ENCODE measurements at places on chromosomes 5 and 9. TPM values are rescaled to one million over a fixed set of nuclear protein-coding genes. Genes with fewer than 3 reads are reported as not detected.
A peak's percentile ranks its signal among the peaks of the same experiment; 100 is the strongest.

The HBEGF gene
- 10.1 TPM for total RNA-seq

The NMUR2 gene
- total RNA-seq: not detected

The OR1Q1 gene
- total RNA-seq: not detected

The SLC6A19 gene
- 0.31 TPM for total RNA-seq

The TLR4 gene
- 7.9 TPM for total RNA-seq

The BTNL3 gene
- total RNA-seq: 0.21 TPM

DNA sequence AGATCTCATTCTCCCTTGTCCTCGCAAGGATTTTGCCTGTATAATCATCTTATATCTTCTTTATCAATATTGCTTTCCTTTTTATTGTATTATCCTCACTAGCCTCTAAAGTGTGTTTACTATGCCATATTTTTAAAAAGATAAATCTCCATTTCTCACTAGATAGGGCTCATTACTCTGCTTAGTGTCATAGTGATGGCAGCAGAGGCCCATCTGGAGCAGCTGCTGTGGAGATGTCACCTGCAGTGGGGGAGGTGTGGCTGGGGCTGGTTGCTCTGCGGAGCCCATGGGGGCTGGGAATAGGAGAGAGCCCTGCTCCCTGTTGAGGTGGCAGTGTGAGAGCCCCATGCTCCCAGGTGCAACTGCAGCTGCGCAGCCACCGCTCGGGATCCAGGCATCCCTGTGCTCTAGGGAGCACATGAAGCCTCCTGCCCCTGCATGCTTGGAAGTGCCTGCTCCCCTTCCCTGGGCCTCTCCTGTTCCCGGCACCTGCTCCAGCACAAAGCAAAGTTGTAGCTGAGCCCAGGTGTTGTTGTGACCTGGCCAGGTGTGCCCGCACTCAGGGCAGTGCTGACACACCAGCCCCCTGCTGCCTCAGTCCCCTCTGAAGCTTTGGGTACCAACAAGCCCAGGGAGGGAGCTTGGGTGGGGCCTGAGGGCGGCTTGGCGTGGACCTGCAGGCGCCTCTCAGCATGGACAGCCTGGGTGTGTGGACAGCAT is 144.6 kb upstream of the MRPS30 start:
- no peak for DNase-seq

DNA sequence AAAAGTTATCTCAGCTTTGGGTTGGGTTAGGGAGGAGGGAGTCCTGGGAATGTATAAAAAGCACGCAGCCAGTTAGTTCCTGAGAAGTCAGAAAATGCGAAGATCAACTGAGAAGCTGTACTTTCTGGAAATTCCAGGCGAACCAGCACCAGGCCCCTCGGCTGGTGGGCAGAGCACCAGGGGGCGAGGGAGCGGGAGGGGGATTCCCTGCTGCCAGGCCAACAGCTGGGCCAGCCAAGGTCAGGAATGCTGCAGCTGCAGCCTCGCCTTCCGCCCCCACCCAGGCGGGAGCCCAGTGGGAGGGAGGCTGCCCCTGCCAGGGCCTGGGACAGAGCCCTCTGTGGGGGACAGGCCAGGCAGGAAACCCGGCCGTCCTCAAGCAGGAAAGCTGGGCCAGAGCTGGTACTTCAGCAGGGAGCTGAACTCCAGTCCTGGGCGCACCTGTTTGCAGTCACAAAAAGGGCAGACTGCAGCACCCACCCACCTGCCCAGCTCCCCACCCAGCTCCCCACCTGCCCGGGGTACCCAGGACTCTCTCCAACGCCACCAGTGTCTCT is 35.5 kb downstream of the VAV2 start:
- peak; percentile 73 for DNase-seq

GRCh38 chr5:56314529-56314928 is 81.4 kb upstream of the ANKRD55 start:
- DNase-seq: no peak

DNA sequence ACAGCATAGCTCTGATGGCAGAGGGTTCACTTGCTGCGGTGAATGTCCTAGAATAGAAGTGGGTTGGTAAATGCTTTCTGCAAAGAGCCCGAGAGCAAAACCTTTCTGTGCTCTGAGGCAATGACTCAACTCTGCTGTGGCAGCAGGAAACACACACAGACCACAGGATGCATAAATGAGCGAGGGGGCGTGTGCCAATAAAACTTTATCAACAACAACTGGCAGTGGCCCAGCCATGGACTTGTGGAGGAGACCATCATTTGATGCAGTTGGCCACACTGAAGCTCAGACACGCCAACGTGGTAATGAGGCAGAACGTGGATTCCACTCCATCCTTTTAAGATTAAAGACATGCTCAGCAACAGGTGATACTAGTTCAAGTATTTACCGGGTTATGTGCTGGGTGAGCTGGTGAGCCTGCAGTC is 6.8 kb downstream of the MRPL36 start:
- DNase-seq: peak; percentile 97

GRCh38 chr9:76713381-76713780 is 50.9 kb upstream of the PCA3 start:
- no peak for DNase-seq

DNA sequence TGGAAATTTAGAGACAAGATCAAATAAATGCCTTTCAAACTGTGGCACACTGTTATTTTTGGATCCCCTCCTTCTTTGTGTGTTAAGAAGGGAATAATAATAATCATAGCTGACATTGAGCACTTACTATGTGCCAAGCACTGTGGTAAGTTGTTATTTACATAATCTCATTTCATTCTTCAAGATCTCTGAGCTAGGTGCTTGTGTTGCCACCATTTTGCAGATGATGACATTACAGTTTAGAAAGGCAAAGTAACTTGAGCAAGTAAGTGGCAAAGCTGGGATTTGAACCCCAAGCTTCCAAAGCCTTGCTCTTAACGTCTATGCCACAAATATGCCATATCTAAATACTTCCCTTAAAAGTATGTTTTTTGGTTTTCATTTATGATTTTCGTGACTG is 121.8 kb upstream of the TMEM161B start:
- DNase-seq: no peak

DNA sequence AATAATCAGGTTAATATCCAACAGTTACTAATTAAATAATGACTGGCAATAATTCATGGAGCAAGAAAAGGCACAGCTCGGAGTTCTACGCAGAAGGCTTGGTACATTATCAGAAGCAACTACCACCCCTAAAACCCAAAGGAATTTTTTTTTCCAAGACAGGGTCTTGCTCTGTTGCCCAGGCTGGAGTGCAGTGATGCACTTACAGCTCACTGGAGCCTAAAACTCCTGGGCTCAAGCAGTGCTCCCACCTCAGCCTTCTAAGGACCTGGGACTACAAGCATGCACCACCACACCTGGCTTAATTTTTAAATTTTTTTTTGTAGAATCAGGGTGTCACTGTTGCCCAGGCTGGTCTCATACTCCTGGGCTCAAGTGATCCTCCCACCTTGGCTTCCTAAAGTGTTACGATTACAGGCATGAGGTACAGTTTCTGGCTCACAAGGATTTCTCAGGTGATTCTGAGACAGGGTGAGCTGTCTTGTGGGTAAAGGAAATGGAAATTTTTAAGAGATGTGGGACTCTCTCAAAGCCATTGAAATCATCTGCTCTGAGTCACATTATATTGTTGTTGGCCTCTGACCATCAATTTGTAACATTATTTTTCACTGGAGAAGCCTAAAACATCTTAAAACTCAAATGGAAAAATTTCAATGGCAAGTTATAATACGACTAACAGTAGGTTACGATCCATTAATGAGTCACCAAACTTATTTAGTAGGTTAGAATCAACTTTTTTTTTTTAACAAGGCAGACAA is 19.7 kb upstream of the HSDL2 start:
- DNase-seq: peak; percentile 8

- peak; percentile 45 for DNase-seq
These were observed 299.9 kb upstream of the MSX2 start for GRCh38 chr5:174424219-174425053.

All from myocyte (in vitro differentiated cells).